NCI-H524 treated with DMSO at 0.1 percent for 48 hours (cell line): ENCODE measurements at places on chromosomes 13 and 19.

DNA sequence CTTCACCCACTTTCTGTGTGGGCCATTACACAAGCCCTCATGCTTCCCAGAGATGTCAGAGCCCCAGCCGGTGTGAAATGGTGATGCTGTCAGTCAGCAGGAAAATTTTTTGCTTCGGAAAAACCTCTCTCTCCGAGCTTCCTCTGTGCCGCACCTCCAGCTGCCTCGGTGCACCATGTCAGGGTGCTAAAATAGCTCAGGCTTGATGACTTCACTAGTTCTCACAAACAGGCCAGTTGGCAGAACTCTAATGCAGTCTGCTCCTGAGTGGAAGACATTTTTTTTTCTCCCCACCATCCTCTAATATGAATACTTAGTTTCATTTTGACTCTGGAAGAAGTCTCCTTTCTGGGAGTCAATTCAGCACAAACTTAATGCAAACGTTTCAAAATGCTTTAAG is 71.3 kb downstream of the KLF12 start:
- no peak for DNase-seq

GRCh38 chr13:90995614-90996013 is 351.9 kb upstream of the MIR17HG start:
- peak; percentile 67 for DNase-seq

GRCh38 chr13:113488283-113488682 is 2.2 kb downstream of the DCUN1D2 start:
- no peak for DNase-seq

DNA sequence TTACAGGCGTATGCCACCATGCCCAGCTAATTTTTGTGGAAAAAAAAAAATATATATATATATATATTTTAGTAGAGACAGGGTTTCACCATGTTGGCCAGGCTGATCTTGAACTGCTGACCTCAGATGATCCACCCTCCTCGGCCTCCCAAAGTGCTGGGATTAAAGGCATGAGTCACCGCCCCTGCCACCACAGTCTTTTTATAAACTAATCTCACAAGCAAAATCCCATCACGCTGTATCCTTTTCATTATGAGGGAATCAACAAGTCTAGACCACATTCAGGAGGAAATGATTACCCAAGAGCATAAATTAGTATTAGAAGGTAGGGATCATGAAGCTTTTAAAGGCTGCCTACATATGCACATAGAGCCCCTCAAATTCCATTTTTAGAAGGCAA is 210.6 kb upstream of the NBEA start:
- DNase-seq: no peak

GRCh38 chr13:50685491-50685890 is 158.0 kb downstream of the DLEU7 start:
- no peak for DNase-seq

DNA sequence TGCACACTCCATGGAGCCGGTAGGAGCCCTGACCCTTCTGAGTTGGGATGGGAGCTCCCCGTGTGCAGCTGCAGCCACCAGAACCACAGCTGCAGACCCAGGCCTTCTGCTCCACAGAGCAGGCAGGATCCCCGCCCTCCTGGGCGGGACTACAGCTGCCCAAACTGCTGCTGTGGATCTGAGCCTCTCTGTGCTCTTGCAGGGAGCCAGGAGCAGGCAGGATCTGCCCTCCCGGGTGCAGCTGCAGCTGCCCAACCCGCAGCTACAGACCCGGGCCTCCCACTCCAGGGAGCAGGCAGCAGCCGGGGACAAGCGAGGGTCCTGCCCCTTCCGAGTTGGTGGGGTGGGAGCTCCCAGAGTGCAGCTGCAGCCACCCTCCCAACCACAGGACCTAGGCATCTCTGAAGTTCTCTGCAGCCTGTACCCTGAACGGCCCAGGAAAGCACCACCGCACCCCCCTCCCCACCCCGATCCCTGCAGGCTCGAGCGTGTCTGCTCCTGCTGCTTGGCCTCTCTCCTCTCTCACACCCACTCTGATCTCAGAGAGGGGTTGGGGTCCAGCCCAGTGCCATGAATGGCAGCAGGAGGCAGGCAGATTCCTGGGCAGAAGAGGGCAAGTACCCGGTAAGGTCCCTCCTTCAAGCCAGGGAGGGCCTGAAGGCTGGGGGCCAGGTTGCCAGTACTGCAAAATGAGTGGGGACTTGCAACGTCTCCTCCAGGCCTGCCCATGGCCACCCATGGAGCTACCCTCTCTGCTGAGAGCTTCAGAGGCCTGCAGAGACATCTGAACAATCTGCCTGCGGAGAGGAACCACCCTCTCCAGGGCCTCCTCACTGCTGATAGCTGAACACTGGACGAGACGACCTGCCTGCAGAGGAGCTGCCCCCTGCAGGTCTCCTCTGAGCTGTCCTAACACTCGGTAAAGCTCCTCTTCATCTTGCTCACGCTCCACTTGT is 16.4 kb upstream of the EMP3 start:
- DNase-seq: no peak

DNA sequence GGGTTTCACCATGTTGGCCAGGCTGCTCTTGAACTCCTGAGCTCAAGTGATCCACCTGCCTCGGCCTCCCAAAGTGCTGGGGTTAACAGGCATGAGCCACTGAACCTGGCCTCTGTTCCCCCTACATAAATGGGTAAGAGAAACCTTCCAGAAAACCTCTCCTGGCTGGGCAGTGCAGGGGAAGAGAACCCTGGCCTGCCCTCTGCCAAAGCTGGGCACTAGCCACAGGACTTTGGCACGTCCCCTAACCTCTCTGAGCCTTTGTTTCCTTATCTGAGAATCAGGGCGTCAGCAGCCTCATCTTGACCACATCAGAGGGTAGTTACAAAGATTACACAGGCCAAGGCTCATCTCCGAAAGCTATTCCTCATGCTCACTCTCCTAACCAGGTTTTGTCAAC is 2.2 kb downstream of the SBSN start:
- no peak for DNase-seq

DNA sequence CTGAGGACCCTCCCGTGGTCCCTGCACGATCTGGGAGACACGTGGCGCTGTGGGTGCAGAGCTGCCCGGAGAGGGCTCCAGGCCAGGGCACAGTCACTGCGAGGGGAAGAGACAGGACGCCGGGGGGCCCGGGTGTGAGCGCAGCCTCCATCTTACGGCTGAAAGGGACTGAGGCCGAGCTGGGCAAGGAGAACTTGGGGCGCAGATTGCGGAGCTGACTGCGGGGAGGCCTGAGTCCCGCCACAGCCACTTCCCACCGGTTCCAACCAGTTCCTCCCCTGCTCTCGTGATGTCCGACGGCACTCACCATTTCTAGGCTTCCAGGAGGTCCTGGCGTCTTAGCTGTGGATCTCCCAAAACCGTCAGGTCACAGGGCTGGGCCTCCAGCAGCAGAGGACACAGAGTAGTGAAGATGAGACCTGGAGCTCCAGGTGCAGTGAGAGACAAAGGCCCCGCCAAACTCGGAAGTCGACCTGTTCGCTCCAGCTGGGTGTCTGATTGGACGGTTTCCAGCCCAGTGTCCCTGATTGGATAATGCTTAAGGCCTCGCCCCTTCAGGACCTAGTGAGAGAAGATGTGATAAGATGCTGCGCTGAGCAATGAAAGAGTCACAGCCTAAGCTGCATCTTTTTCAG is 4.8 kb upstream of the ZNF253 start:
- no peak for DNase-seq

- DNase-seq: no peak
Observed at GRCh38 chr19:13002166-13002898, 7.1 kb downstream of the NFIX start.

DNA sequence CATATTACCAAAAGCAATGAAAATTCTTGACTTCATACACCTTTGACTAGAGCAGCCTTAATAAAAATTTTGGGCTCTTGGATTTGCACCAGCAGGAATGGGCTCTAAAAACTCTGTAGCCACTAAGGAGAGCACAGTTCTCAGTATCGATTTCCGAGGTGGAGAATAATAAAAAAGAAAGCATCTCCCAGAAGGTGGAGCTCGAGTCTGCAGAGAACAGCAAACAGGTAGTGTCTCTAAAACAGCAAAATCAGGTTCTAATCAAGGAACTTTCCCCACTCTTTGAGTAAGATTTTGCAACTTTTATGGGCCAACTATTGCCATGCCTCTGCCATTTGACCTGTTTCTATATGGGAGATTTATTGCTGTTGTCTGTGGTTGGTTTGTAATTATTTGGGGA is 258.7 kb upstream of the GPC6 start:
- DNase-seq: no peak

- DNase-seq: no peak
Observed at GRCh38 chr19:44615863-44616247, 2.5 kb downstream of the IGSF23 start.

- DNase-seq: no peak
Observed at GRCh38 chr19:5592531-5593342, 25.0 kb upstream of the TINCR start.

DNA sequence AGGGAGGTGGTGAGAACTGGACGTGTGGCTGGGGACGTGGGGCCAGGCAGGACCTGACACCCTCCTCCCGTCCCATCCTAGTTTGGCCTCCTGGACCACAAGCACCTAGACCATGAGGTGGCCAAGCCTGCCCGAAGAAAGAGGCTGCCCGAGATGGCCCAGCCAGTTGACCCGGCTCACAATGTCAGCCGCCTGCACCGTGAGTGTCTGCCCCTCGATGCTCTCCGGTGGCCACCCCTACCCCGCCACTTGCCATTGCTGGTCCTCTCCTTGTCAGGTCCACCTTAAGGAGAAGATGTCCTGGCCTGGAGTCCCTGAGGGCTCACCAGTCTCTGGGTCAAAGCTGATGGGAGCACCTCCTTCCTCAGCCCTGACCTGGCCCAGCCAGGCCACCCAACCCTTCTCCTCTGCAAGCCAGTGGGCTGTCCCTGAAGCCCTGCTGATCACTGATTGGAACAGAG is 2.2 kb downstream of the ANGPTL4 start:
- no peak for DNase-seq

- DNase-seq: no peak
Observed at GRCh38 chr13:25380082-25380481, 8.3 kb downstream of the ATP8A2 start.

DNA sequence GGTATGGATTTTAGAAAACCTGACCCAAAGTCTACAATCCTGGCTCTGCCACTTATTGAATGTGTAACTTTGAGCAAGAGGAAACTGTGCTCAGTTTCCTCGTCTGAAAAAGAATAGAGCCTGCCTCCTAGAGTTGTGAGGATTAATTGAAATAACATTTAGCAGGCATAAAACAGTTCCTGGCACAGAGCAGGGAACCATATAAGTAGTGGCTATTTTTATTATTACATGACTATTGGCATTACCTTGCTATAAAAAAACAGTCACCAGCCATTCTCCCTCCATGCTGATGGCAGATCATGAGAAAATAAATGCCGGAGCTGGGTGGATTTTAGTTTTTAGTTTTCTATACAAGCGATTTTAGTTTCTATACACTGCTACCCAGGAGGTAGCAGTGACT is 5.8 kb downstream of the DOCK9 start:
- no peak for DNase-seq

- DNase-seq: no peak
Observed at GRCh38 chr19:27922970-27923369, 1290.0 kb downstream of the UQCRFS1 start.

DNA sequence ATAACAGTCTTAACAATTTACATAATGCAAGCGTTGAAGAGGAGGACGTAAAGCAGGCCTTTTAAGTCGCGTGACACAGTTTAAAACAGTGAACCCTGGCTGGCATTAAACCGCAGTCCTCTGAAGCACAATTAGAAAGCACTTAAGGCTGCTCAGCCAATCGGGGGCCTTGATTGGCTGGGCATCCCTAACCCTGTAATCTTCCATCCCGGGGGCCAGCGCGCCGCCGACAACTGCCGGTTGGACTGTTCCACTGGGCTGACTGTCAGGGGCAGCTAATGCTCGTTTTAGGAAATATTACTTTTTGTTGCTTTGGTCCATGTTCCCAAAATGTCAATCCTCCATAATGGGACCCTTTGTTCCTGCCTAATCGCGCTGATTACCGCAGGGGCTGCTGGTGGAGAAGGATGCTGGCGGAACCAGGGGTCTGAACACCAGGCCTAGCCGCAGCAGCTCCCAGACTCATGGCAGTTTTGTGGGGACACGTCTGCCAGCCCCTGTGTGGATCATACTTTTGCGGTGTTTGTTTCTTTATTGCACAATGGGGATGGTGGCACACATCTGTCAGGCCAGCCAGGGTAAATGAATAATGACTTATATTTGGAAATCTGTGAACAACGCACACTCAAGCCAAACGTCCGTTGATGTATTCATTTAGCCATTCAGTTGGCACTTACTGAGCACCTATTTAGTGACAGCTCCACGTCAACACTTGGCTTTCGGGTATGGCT is 127.1 kb upstream of the SPACA7 start:
- peak; percentile 20 for DNase-seq

GRCh38 chr13:103908274-103908673 is 842.1 kb upstream of the SLC10A2 start:
- peak; percentile 53 for DNase-seq

DNA sequence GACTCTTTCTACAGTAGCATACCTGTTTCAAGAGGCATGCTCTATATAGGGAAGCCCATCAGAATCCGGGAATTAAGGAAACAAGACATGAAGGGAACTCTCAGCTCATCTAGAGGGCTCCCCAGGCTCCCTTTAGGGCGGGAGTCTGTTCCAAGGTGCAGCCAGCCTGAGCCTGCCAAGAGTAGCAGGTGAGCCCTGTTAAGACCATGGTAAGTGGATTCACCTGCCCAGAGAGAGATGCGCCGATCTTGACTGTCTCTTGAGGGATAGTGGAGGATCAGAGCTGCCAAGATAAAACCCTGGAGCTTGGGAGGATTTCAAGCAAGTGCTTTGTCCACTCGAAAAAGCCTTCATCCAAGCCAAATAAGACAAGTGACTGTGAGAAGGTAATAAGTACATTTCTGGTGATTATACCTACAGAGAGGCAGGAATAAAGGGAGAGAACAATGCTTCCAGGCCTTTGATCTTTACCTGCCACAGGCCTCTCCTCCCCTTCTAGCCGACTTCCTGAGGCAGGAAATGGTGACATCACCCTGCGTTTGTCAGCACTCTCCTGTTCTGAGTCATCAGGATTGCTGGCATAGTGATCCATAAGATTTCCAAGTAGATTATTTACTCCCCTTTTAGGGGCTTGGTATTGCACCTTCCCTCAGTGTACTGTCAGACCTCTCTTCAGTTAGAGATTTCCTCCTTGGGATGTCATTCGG is 31.5 kb downstream of the KLF5 start:
- no peak for DNase-seq

DNA sequence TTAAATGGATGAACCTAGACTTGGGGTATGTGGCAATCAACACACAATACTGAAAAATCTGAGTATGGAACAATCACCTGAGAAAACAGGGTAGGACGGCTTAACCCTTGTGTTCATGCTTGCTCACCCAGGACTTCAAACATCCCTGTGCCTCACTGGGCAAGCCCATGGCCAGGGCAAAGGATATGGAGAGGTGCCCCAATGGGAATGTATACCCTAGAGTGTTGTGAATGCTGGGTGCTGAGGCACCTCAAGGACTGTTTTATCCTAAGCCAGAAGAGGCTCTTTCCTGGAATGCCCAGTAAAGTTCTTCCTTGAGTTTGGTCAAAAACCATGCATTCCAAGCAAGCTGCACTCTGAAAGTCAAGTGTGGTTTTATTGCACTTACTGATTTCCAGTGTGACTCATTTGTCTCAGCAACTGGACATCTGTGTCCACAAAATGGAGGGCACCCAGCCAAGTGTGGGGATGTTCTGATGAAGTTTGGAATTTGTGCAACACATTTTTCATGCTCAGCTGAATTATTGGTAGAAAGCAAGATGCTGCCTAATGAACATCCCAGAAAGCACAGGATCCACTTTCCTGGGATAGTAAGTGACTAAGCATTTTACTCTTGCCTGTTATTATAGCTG is 531.3 kb downstream of the RFC3 start:
- DNase-seq: no peak
